Stimulated activated CD4-positive, alpha-beta T cell treated with anti-CD3 and anti-CD28 coated beads, Interleukin-4, amount 100 ng/mL, for 4 hours (primary cell): ENCODE measurements at places on chromosomes 13 and 19.

GRCh38 chr13:99374169-99374991 is 67.2 kb upstream of the GPR183 start:
- DNase-seq: no peak

- DNase-seq: no peak
Measured at GRCh38 chr13:25252225-25252624, 35.1 kb downstream of the MTMR6 start.

DNA sequence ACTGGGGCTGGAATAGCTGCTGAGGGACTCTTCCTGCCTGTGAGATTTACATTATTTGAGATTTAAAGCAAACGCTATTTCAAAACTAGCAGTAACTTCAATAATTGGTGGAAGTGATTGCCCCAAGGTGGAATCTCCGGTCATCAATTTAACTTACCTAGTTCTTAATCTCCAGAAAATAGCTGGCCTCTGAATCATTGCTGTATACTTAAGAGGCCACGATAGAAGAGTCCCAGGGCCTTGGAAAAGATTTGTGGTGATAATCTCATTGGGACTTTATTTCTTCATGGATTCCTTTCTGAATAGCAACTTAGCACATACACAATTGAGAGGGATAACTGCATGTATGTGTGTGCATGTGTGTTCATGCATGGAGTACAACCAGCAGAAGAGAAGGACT is 120.2 kb downstream of the DNAJC15 start:
- no peak for DNase-seq

GRCh38 chr13:92873029-92873428 is 353.6 kb upstream of the GPC6 start:
- no peak for DNase-seq

DNA sequence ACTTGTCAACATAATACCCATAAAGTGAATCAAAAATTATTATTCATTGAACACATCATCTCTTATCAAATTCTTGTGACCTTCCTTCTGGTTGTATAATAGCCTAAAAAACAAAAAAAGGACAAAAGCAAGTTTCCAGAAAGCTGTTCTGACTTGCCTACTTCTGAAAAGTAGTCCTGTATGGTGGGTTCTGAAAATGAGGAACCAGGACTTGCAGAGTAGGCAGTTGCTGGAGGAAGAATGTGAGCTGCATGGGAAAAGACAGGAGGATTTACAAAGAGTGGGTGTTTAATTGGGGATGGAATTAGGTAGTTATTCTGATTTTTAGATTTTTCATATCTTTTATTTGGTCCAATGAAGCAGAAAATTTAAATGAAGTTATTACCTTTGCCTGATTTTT is 56.7 kb downstream of the RCBTB2 start:
- DNase-seq: no peak

DNA sequence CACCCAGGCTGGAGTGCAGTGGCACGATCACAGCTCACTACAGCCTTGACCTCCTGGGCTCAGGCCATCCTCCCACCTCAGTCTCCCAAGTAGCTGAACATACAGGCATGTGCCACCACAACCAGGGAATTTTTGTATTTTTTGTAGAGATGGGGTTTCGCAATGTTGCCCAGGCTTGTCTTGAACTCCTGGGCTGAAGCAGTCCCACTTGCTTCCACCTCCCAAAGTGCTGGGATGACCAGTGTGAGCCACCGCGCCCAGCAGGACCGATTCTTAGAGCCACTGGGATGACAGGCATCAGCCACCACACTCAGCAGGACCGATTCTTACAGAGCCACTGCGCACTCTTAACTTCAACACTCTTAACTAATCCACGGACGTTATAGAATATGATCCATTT is 54.9 kb upstream of the RANBP3 start:
- DNase-seq: no peak

DNA sequence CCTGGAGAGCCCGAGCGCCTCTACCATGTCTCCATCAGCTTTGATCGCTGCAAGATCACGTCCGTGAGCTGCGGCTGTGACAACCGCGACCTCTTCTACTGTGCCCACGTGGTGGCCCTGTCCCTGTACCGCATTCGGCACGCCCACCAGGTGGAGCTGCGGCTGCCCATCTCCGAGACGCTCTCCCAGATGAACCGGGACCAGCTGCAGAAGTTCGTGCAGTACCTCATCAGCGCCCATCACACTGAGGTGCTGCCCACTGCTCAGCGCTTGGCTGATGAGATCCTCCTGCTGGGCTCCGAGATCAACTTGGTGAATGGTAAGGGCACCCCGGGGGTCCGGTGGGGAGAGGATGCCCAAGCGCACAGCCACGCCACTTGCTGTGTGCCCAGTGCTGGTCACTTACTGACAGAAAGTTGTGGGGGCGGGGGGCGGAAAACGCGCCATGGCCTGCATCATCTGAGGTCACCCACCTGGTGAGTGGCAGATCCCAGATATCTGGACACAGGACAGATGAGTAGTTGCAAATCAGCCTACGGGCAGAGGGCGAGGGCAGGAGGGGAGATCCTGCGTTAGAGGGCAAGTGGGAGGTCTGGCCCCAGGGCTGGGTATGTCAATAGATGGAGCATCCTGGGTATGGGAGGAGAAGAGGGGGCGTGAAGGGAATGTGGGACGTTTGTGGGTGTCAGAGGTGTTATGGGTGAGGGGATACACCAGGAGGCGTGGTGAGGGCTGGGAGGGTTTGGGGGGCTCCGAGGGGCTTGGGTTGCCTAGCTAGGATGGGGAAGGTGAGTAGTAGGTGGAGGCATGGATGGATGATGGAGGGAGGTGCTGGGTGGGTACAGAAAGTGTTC is 9.8 kb downstream of the ZSWIM4 start:
- peak; percentile 11 for DNase-seq

DNA sequence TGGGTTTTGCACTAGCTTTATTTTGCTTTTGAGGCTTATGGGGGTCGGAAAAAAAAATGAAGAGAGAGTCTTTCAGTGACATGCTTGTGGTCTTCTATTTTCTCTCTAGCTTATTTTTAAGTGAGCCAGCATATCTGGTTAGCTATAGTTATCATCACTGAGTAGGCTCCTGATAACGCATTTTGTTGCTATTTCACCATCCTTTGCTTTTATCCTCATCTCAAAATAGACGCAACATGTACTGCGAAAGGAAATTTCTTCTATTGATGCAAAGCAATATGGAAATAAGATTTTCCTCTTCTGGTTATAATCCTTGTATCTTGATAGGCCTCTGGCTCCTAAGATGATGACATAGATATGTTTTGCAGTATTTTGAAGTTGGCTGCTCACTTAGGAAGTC is 273.8 kb downstream of the OXGR1 start:
- DNase-seq: no peak

- no peak for DNase-seq
Measured at GRCh38 chr19:42426643-42427042, 545 bp downstream of the LIPE start.

GRCh38 chr13:80778297-80778696 is 437.4 kb upstream of the SPRY2 start:
- DNase-seq: no peak

- no peak for DNase-seq
Measured at GRCh38 chr13:30340331-30341250, 33.2 kb upstream of the KATNAL1 start.

DNA sequence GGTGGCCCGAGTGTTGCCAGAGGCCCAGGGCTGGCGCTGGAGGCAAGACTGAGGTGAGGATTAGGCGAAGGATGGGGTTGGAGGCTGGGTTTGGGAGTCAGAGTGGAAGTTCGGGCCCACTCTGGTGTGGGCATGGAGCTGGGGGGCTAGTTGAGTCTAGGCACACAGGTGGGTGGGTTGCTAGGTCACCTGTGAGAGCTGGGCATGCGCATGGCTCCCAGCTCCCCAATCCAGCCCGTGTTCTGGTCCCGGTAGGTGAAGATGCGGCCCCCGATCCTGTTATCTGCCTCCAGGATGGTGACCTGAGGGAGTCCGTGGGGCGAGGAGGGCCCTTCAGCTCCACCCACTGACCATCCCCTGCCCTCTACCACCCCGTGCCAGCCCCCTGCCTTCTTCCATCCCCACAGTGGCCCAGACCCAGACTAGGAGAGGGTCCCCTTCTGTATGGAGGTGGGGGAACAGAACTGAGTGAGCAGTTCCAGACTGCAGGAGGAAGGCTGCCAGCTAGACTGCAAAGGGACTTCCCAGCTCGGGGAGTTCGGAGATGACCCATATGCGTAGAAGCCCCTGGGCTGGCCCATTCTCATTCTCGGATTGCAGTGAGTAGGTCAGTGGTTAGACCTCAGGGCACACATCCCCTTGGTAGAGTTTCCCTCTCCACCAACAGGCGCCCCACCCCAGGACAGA is 1.7 kb downstream of the IL4I1 start:
- no peak for DNase-seq

GRCh38 chr13:48876289-48876688 is 99.4 kb upstream of the FNDC3A start:
- no peak for DNase-seq

- no peak for DNase-seq
Measured at GRCh38 chr13:112376050-112376681, at the start of gene SPACA7. SPACA7 (plus strand) TSS chr13:112376355; CDS start chr13:112376386, 31 bp downstream.

- no peak for DNase-seq
Measured at GRCh38 chr13:75550159-75550567, 572 bp downstream of the UCHL3 start.

DNA sequence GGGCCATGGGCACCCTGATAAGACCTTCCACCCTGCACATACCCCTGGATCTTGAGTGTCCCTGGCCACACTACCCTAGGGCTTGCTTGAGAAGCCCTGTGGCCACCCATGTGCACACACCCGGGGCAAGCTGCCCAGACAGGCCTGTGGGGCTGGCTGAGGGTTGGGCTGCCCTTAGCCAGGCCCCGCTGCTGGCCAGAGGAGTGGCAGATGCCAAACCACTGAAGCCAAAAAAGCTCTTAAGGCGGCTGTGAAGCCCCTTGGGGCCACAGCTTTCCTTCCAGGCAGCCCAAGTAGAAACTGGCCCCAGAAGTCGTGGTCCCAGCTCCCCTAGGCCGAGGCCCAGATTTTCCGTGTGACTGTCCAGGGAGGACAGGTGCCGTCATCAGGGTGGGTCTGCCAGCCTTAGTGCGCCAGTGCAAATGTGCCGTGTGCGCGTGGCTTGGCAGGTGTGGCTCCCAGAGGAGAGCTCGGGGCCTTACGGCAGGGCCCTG is 14.8 kb downstream of the CEBPG start:
- no peak for DNase-seq

DNA sequence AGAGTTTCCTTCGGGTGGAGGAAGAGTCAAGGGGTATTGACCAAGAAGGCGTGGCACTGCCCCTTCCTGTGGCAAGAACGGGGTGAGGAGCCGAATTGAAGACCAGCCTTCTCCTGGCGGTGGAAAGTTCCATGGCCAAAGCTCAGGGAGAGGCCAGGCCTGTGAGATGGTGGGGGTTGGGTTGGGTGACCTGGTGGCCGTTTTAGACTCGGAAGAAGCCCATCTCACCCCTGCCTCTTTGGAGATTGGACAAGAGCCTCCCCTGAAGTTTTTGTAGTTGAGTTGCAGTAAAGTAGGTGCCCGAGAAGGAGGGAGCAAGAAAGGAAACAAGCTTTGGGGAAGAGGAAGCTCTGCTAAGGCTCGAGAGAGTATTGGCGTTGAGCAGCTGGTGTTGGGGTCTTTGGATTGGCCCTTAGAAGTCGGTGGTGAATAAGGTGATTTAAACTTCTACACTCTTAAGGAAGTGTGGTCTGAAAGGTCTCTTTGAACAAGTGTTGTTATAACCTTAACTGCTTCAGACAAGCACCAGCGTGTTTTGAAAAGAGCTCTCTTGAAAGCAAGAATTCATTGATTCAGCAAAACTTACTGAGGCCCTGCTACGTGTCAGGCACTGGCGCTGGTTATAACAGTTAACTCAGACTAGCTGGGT is 964 bp downstream of the SPINT2 start:
- no peak for DNase-seq

DNA sequence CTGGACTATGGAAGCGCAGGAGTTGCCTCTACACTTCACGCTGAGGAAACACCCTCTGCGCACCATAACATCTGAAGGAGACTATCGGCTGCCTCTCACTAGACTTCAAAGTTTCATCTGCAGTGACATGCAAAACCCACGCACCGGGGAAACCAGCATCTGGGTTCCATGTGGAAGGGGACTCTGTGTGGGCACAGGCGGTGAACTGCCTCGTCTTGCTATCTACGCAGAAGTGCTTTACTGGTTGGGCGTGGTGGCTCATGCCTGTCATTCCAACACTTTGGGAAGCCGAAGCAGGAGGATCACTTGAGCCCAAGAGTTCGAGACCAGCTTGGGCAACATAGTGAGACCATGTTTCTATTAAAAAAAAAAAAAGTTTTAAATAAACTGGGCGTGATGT is 116.4 kb downstream of the STK24 start:
- DNase-seq: peak; percentile 40

GRCh38 chr19:11012507-11012906 is 51.7 kb downstream of the SMARCA4 start:
- no peak for DNase-seq

- no peak for DNase-seq
Measured at GRCh38 chr19:47284324-47284899, 9.7 kb downstream of the INAFM1 start.

- no peak for DNase-seq
Measured at GRCh38 chr13:98225036-98225940, 48.2 kb upstream of the RNF113B start.

DNA sequence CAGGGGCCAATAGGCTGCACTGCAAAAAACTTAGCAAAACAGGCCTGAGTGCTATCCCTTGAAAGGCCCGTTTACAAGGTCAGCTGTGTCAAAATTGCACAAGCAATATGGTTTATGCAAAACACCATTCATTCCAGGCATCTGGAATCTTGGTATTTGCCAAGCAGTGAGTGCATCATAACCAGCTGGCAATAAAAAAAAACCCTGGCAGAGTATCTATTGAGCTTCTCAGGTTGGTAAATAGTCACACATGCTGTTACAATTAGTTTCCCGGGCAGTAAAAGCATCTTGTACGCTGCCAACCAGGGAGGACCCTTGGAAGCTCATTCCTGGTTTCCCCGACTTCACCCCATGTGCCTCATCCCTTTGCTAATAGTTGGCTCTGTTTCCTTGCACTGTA is 21.3 kb downstream of the ZNF77 start:
- no peak for DNase-seq

- peak; percentile 18 for DNase-seq
Measured at GRCh38 chr13:26557393-26558073, at the start of gene WASF3. WASF3 (plus strand) TSS chr13:26557683; CDS start chr13:26642271, 84,588 bp downstream.

GRCh38 chr19:954672-955494 is 29.0 kb downstream of the ARID3A start:
- DNase-seq: no peak

GRCh38 chr13:73602295-73602694 is 531.9 kb downstream of the KLF12 start:
- no peak for DNase-seq

GRCh38 chr13:72253754-72254153 is 386.8 kb upstream of the DACH1 start:
- DNase-seq: no peak

GRCh38 chr19:51339313-51339686 is 2.6 kb downstream of the VSIG10L start:
- no peak for DNase-seq

- DNase-seq: peak; percentile 13
Measured at GRCh38 chr19:38952395-38953165, 21.8 kb downstream of the MRPS12 start.

GRCh38 chr19:806815-807421 is 9.7 kb downstream of the PTBP1 start:
- no peak for DNase-seq
